ENCODE measurements at places on chromosomes 12 and 14.

GRCh38 chr12:102050660-102051430 lies 10.9 kb downstream of the WASHC3 start:
- no peak for DNase-seq

DNA sequence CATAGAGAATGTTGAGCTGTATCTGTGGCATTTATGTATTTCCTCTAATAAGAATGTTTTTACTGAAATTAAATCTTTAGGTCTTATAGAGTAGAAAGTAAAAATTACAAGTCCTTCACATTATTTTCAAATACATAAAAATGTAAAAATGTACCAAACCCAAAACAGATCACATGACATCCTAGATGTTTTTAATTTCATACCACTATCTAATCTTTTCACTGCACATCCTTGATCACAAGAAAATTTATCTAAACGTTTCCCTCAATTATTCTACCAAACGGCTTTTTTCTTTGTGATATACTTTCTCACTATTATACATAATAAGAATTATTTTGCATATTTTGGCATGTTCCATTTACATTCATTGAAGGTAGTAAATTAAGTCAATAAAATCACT lies 18.3 kb downstream of the SGPP1 start:
- no peak for DNase-seq

GRCh38 chr12:77979597-77980250 lies 149.0 kb downstream of the NAV3 start:
- DNase-seq = no peak

- no peak for DNase-seq
Observed at GRCh38 chr14:68687746-68688145, 105.1 kb downstream of the ZFP36L1 start.

GRCh38 chr12:111686574-111687105 lies 787 bp downstream of the ACAD10 start:
- DNase-seq = no peak

- no peak for DNase-seq
Observed at GRCh38 chr14:37813732-37814131, 218.3 kb downstream of the TTC6 start.

- no peak for DNase-seq
Observed at GRCh38 chr12:65640489-65640901, 183.8 kb upstream of the HMGA2 start.

DNA sequence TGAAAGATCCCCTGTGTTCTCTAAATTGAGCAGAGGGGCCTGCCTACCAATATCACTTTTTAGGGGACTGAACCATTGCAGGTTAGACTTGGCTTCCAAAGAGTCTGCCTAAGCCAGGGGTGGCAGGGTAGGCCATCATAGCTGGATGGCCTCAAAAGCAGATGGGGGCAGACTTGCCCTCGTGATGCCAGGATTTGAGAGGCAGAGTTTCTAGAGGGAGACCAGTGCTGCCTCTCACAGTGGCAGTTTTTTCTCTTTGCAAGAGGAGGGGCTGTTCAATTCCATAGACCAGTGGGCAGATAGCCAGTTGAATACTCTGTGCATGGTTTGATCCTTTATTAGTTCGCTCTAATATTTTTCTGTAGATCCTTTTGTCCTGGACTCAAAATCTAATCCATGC lies 23.8 kb upstream of the SMCO2 start:
- DNase-seq = no peak

DNA sequence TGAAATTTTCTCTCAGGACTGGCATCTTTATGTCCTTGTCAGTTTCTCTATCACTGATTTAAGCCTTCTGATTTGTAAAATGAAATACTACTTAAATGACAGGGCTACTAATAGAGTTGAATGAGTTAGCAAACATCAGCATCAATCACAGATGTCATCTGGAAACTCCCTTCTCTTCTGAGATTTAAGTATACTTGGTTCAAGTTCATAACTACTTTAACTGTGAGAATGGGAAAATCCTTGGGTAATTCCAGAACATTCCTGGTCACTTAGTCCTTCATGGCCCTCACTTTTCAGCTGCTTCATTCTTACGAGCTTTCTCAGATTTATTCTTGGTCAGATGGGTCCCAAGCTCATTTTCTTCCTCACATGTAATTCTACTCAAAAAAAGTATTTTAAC lies 1655.3 kb upstream of the FLRT2 start:
- no peak for DNase-seq

- DNase-seq = no peak
Observed at GRCh38 chr12:67634303-67634761, 14.2 kb upstream of the DYRK2 start.

- no peak for DNase-seq
Observed at GRCh38 chr14:58276208-58276607, 22.1 kb upstream of the ARID4A start.

GRCh38 chr12:114688256-114688845 lies 4.4 kb upstream of the TBX3 start:
- DNase-seq = no peak

DNA sequence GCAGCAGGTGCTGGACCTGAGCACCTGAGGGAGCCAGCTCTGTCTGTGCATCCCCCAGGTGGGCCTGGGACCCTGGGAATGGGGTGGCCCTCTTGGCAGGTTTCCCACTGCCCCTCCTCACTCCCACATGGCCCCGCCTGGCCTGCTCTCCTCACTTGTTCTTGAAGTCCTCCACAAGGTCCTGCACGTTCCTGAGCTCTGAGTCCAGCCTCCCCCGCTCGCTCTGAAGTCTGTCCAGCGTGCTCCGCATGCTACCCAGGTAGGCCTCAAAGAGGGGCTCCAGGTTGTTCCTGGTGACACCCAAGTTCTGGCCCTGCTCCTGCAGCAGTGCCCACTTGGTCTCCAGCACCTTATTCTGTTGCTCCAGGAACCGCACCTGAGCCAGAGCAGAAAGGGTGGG lies 2.9 kb downstream of the KRT79 start:
- no peak for DNase-seq

DNA sequence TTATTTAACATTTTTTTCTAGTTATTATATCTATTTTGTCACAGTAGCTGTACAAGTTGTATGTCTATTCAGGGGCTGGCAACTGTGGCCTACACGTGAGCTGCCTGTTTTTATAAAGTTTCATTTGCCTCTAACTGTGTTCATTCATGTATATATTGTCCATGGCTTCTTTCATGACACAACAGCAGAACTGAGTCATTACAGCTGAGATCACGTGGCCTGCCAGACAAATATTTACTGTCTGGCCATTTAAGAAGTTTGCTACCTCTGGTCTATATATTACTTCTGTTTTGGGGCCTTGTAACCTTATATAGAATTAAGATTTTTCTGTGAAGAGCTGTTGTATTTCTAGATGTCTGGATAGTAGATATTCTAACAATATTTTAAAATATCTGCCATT lies 37.9 kb downstream of the KIAA0586 start:
- no peak for DNase-seq

DNA sequence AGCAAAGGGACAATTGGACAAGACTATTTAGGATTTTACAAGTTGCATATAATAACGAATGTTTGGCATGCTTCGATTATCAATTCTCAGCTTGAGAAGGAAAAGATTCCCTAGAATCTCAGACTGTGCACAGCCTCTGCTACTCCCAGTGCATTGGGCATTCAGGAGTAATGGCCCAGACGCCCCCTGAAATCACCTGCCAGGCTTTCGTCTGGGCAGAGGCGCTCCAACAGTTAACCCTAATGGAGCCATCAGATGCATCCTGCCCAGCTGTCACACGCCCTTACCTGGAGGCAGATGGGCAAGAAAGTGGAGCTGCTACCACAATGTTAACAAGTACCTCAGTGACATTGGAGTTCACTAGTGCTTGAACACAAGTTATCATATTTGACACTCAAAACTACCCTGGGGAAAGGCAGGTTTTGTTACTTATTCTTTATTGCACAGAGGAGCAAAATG lies 927 bp upstream of the LRP6 start:
- no peak for DNase-seq
